ENCODE measurements at places on chromosomes 7 and 10.

DNA sequence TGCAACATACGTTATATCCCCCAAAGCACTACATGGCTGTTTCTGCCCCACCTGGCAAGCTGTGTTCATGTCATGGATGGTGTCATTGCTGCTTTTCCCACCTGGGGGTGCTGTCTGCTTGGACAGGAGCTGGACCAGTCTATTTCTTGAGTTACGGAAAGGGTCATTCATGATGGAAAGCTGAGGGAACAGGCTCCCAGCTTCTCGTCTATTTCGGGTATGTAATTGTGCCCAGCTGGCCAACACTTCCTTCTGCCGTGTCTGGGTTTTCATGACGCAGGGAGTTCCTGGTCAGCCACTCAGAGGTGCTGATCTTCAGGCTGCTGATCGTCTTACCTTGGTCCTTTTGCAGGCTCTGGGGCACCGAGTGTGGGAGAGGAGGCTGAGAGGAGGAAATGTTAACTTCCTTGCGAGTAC, 8.6 kb downstream of the BTBD16 start:
- no peak for DNase-seq

- DNase-seq, result no peak
These were observed 1.0 kb downstream of the PSMC2 start for GRCh38 chr7:103348452-103348851.

GRCh38 chr7:99987846-99988245, 12.0 kb upstream of the AZGP1 start:
- no peak for DNase-seq

DNA sequence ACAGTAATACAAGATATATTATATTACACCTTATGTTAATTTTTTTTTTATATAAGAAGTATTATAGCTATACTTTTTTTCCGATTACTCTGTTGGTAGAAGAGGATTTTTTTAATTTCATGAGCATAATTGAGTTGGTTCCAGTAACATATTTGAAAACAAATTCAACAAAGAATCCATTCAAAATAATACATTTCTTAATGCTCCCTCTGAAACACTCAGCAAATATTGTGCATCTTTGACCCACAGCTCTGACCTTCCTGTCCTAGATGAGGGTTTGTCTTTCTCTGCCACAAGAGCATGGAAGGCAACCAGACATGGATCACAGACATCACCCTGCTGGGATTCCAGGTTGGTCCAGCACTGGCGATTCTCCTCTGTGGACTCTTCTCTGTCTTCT, at the start of gene OR2A2:
OR2A2 (plus strand) TSS at position 301 of the 400 bp plus-strand sequence; CDS start at position 301, 0 bp downstream.
- no peak for DNase-seq

GRCh38 chr7:105164751-105165150, 150.7 kb downstream of the KMT2E start:
- DNase-seq, result no peak

DNA sequence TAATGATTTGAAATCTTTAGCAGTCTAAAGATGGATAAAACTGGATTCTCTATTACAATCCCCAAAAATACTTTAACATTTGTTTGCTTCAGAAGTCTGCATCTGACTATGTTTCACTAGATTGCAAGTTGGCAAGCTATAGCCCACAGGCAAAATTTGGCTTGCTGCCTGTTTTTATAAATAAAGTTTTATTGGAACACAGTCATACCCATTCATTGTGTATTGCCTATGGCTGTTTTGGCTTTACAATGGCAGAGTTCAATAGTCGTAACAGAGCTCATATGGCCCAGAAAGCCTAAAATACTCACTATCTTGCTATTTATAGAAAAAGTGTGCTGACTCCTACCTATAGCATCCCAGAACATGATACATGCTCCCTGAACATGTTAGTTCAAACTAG, 89.0 kb upstream of the GPR141 start:
- DNase-seq, result no peak

DNA sequence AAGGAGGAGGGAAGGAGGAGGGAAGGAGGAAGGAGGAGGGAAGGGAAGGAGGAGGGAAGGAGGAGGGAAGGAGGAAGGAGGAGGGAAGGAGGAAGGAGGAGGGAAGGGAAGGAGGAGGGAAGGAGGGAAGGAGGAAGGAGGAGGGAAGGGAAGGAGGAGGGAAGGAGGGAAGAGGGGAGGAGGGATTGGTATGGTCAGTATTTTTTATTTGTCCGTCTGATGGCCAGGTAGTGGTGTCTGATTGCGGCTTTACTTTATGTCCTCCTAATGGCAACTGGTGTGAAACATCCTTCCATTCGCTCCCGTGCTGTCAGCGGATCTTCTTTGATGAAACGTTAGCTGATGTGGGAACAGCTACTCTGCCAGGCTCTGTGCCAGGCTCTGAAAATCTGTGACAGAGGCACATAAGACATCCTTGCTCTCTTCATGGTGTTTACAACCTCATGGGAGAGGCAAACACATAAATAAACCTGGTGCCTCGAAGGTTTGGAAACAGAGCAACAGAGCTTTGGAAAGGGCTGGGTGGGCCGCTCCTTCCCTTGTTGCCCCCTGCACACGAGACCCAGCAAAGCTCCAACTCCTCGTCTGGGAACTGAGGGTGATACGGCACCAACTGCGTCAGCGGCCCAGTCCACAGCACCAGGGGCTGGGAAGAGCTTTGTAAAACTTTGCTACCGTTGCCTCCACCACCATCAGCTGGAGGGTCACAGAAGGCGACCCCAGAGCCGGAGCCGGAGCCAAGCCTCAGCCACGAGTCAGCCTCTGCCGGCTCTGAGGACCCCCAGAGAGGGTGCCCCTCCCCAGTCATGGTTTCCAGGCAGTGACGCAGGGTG, 40.3 kb downstream of the PDGFA start:
- DNase-seq, result no peak

- no peak for DNase-seq
These were observed 13.9 kb upstream of the SGPL1 start for GRCh38 chr10:70801854-70802253.

DNA sequence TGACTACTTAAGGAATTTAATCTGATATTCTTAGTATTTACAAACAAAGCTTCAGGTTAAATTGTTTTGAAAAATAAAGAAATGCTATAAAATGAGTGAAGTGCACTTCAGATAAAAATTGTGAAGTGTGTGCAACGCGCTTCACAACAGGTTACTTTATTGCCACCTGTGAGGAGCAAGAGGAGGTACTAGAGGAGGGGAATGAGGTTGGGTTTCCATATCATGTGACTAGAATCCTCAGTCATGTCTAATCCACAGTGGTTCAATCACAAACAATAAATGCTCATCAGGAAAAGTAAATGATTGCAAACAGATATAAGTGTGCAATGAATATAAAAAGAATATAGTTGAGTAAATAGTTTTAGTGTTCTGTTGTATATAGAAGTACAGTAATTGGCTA, 34.5 kb upstream of the CD36 start:
- DNase-seq, result no peak

All from CD4-positive, alpha-beta T cell treated with Interleukin-6 at 100 ng/mL for 8 hours (primary cell).